Nucleus accumbens (tissue), 56 donors: ENCODE measurements at places on chromosomes 4 and X.

DNA sequence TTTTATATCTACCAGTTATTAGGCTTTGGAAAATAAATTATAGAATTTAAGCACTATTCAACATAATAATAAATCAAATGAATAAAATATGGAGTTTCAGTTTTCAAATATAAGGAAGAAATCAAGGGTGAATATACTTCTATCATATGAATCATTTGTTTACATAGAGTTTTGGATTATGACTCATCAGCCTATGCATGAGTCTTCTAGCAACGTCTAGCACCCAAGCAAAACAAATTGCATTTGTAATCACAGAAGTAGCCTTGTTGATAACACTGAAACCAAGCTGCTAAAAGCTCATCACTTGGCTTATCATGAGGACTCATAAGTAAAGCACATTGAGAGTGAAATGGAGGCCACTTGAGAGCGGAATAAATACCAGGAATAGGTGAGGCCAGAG is 434.6 kb downstream of the PCDH11X start:
- DNase-seq: no peak

- no peak for DNase-seq
Observed at GRCh38 chr4:48898733-48899431, 7.7 kb downstream of the OCIAD2 start.

- DNase-seq: no peak
Observed at GRCh38 chr4:148044912-148045352, 313.0 kb downstream of the ARHGAP10 start.

- DNase-seq: no peak
Observed at GRCh38 chr4:158032733-158033415, 140.0 kb downstream of the GASK1B start.

DNA sequence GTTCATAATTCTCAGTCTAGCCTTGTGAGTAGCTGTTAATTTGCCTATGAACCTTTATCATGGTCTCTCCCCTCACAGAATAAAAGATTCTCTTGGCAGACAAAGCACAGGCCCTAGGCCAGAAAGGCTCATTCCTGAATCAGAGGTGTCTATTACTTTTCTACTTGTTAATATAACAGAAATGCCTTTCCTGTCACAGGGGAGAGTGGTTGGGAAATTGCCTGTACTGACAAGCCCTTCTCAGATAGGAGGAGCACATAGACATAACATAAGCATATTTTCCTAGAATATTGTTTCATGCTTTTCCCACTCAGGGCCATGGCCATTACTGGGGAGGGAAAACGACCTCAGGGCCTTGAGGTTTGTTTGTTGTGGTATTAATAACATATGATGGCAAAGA is 308.3 kb downstream of the BMPR1B start:
- no peak for DNase-seq

- DNase-seq: no peak
Observed at GRCh38 chr4:74441744-74442143, 3.2 kb upstream of the AREG start.

DNA sequence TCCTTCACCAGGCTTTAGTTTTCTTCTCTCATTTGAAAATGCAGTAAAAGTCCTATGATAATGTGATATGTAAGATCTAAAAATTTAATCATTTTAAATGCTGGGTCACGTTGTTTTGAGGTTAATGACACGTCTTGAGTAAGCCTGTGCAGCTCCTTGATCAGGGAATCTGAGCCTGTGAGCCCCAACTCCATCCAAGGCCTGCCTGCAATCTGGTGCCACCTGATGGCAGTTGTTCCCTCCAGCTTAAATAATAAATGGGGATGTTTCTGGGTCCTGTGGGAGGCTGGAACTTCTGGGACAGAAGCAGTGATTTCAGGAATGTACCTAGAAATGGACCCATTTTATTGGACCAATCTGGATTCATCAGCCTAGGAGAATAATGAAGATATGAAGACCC is 455.4 kb upstream of the ADGRL3 start:
- no peak for DNase-seq

DNA sequence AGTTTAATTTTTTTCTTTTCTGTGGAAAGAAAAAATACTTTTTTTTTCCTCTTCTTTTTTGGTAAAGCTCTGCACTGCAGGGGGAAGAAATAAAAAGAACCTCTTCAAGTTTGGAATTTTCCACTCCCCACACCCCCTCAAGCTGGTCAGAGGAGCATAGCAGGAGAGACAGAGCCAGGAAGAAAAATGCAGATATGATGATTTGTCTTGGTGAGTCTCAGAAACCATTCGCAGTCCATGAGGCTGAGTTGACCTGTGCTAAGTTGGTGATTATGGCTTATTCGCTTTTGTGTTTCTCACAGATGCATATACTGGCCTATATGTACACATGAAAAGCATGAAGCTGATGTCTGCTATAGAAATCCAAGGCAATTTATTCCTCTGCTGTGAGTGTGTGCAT is 205.9 kb downstream of the LDB2 start:
- no peak for DNase-seq
